Mesenchymal stem cell (in vitro differentiated cells and primary cell): ENCODE measurements at places on chromosomes 3 and 15.
A peak's percentile ranks its signal among the peaks of the same experiment; 100 is the strongest.

- peak; percentile 22 for DNase-seq
Observed at GRCh38 chr3:170277833-170278580, 55.8 kb downstream of the PRKCI start.

DNA sequence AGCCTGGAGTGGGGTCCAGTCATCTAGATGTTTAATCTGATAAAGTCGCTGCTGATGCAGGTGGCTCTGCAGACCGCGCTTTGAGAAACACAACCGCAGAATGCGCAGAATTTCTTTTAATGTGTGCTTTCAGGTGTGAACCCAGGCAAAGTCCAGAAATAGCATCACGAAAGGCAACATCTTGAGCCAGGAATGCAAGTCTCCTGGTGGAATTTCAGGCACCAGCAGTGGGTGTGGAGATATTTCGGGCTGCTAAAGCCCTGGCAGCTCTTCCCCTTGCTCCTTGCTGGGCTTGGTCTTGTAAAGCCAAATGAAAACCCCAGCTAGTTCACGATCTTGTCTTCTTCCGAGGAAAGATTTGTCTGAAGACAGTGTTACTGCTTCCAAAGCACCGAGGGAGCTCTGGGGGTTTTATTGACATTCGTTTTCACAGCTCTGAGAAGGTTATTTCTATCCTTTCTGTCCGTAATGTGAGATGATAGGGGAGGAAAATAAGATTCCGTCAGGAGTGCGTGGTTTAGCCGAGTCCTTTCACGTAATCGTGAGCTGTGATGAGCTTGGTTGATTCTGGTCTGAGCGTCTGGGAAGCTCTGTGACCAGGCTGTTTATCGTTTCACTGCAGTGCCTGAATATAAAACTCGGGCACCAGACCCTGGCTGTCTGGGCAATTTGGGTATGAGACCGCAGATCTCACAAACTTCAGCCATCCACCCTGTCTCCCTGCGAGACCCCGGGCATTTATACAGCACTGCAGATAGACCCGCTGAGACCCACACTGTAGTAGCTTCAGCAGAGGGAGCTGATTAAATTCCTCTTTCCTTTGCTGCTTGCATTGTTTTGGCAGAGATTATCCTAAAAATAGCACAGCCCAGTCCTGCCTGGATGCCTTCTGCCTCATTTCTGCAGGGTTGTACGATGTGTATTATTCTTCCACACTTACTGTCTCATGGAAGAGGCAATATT is 67.0 kb upstream of the SLC25A26 start:
- no peak for DNase-seq

GRCh38 chr3:67362686-67363085 is 291.7 kb downstream of the SUCLG2 start:
- no peak for DNase-seq

GRCh38 chr3:57752307-57752706 is 3.8 kb upstream of the SLMAP start:
- peak; percentile 6 for DNase-seq

- DNase-seq, result no peak
Observed at GRCh38 chr3:101703169-101703568, 16.7 kb upstream of the RPL24 start.

DNA sequence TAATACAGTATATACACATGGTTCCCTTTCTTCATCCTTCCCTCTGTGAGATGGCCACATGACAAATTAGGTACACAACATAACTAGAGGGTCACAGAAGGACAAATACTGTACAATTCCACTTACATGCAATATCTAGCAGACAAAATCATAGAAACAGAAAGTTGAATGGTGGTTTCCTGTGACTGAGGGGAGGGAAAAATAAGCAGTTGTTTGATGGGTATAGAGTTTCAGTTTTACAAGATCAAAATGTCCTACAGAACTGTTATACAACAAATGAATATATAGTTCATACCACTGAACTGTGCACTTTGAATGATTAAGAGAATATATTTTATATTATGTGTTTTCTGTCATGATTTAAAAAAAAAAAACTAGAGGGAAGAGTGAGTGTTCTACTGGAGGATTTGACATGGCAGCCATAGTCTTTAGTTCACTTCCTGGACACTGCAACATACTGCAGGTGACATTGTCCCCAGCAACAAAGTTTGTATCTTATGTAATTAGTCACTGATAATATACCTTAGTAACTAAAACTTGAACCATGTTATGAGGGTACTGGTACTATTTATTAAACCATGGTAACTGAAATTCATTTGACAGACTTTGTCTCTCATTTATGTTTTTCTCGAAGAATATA is 37.2 kb downstream of the CCDC54 start:
- no peak for DNase-seq

GRCh38 chr3:170033489-170033888 is 4.3 kb upstream of the GPR160 start:
- DNase-seq, result no peak

- peak; percentile 75 for DNase-seq
Observed at GRCh38 chr3:197541756-197542539, 13.8 kb downstream of the BDH1 start.
